ENCODE measurements at places on chromosomes 11 and 22. TPM values are rescaled to one million over a fixed set of nuclear protein-coding genes. Genes with fewer than 3 reads are reported as not detected.

DNA sequence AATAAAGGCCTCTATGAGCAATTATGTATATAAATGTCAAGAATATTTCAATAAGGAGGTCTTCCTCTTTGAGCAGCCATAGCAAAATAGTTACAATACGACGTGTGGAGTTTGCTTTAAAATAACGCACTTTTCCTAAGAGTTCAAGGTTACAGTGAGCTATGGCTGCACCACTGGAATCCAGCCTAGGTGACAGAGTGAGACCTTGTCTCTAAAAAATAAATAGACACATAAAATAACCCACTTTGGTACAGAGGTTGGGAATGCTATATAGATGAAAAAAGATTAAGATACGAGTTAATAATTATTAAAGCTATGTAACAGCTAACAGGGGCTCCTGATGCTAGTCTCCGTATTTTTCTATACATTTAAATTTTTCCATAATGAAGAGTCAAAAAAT is 12.6 kb downstream of the RAB6A start:
- no peak for DNase-seq

DNA sequence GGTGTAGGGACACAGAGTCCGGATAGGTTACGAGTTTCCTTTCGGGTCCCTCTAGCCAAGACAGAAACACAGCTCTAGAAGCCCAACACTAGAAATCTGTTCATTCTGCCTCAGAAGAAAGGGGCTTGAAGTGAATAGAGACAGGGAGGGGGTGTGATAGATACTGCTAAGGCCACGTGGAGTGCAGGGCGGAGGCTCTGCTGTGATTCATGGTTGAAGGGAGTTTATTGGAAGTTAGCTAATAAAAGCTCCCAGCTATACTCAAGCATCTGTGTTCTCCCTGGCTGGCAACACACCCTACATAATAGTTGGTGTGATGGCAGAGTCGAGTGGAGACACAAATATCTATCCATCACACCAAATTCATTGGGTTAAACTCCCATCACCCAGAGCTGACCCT is 337.4 kb downstream of the CADM1 start:
- peak; percentile 25 for DNase-seq

DNA sequence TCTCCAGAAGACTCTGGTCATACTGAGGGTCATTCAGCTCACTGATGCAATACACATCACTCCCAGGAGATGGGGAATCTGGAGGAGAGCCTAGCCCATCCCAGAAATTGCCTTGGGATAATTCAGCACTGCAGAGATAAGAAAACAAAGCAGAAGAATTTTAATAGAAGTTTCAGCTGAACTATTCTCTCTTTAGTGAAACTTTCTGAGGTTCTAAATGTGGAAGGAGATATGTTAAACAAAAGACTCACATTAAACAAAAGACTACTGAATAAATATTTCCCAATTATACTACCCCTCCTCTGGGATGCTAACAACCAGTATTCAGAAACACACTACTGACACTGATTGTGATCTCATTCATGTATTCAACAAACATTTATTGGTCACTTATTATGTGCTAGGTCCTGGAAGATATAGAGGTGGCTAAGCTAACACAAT is 47.8 kb downstream of the C2CD3 start:
- DNase-seq: no peak

KCTD14 gene
- 16.8 TPM for total RNA-seq

GRCh38 chr11:134655189-134655989 is 243.3 kb upstream of the B3GAT1 start:
- no peak for DNase-seq

GRCh38 chr11:63889344-63889743 is 27.6 kb downstream of the RCOR2 start:
- DNase-seq: no peak

WBP2NL gene
- total RNA-seq: 12.7 TPM
